ENCODE measurements at places on chromosomes 5 and 9. TPM values are rescaled to one million over a fixed set of nuclear protein-coding genes. Genes with fewer than 3 reads are reported as not detected.

- peak; percentile 62 for DNase-seq
Measured at GRCh38 chr9:126490214-126490631, 123.5 kb upstream of the LMX1B start.

DNA sequence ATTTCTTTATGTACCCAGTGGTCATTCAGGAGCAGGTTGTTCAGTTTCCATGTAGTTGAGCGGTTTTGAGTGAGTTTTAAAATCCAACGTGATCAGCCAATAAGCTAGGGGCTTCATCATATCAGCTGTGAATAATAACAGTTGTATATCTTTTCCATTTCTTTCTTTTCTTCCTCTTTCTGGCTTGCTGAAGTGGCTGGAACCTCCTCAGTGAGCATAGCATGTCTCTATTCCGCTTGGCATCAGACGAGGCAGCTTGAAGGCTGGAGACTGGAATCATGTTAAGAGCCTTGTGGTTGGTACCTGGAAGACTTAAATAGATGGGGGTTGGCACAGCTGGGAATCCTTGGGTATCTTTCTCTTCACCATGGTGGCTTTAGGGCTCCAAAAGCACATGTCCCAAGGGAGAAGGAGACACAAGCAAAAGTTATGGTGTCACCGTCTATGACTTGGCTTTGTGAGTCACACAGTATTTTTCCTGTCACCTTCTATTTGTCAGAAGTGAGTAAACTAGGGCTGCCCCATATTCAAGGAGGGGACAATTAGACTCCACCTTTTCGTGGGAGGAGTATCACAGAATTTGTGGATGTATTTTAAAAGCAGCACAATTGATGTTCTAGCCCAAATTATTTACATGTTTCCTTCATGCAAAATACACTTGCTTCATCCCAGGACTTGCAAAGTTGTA, 38.0 kb upstream of the RETREG1 start:
- no peak for DNase-seq

GRCh38 chr5:132474881-132475496, 15.6 kb downstream of the IRF1 start:
- no peak for DNase-seq

- DNase-seq, result no peak
Measured at GRCh38 chr5:56340196-56340980, 107.3 kb upstream of the ANKRD55 start.

DNA sequence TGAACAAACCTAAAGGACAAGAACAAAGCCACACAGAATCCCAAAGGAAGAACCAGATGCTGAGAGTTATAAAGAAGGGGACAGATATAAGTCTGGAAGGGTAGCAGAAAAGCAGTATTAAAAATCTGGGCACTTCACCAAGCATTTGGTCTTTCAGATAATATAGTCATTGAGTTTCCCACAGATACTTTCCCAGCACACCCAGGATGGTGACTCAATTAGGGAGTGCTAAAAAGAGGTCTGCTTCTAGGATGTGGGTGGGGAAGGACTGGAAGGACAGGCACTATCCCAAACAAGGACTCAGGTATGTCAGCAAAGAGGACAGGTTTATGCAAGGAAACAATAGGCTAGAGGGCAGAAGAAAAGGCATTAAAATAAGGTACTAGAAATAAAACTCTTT, 59.3 kb downstream of the DIAPH1 start:
- no peak for DNase-seq

- DNase-seq, result no peak
Measured at GRCh38 chr5:96790961-96791504, 16.7 kb downstream of the ERAP1 start.

DNA sequence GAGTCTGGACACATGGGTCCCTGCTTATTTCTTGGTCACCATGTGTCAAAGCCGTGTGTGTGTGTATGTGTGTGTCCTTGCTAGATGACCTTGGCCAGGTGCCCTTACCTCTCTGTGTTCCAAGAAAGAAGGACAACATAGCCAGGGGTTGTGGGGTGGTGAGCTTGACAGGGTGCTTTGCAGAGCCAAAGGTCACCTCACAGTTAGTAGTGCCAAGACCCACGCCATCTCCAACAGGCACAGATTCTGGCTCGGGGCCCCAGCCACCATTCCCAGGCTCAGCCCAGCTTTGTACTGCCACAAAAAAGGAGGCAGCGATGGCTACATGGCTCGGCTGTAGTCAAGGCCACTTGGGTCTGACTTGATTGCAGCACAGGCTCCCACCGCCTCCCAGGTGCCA, 39.5 kb downstream of the CXXC5 start:
- DNase-seq, result no peak

The ARL14EPL gene
- not detected for total RNA-seq

The SLC35D2 gene
- total RNA-seq, result 14.3 TPM

The PCDHA11 gene
- total RNA-seq, result 0.12 TPM

All from right cardiac atrium (tissue), 5 donors.